Right lobe of liver (tissue), 6 donors: ENCODE measurements at places on chromosomes 1 and 21.
A peak's percentile ranks its signal among the peaks of the same experiment; 100 is the strongest.

DNA sequence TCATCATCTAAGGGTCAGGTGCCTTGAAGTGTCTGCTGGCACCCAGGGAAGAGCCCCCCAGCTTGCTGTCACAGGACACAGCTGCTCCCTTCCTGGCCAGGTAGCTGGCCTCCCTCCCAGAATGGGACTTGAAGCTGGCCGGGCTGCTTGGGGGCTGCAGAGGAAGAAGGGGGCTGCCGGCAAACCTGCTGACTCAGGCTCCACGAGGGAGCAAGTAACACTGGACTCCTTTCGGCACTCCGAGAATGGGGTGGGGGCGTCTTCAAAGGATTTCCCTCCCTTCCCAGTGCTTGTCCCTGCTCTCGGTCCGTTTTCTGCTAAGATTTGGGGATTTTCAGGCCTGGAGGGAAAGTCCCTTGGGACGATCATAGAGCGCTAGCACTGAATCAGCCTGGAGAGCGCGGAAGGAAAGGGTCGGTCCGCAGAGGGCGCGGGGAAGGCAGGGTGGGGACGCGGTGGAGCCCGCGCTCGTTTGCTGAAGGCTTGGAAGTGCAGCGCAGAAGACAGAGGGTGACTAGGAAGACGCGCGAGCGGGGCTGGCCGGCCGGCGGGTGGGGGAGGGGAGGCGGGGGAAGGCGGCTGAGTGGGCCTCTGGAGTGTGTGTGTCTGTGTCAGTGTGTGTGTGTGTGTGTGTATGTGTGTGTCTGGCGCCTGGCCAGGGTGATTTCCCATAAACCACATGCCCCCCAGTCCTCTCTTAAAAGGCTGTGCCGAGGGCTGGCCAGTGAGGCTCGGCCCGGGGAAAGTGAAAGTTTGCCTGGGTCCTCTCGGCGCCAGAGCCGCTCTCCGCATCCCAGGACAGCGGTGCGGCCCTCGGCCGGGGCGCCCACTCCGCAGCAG lies at the start of gene CSF1:
CSF1 (plus strand) TSS at position 727 of the 840 bp plus-strand sequence. CDS start 175 bp downstream, outside the sequence.
- peak; percentile 82 for DNase-seq

DNA sequence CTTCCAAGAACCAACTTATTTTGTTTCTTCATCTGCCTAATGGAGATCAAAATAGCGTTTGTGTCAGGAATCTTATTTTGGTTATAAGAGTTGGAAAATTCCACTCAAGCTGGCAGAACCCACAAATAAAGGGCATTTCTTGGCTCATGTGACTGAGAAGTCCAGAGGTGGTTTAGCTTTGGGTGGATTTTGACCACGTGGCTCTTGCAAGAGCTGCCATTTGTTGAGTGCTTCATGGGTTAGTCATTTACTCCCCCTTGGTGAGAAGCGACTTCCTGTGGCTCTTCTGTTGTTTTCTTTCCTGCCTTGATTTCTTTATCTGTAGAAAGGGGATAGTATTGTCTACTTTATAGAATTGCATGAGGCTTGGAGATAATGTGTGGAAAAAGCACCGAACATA lies 9.5 kb upstream of the RNF186 start:
- DNase-seq = no peak

GRCh38 chr1:59718064-59718988 lies 96.4 kb upstream of the HOOK1 start:
- DNase-seq = no peak

- no peak for DNase-seq
Observed at GRCh38 chr1:41862384-41863221, 56.1 kb downstream of the HIVEP3 start.

GRCh38 chr1:101431956-101432510 lies 195.2 kb downstream of the S1PR1 start:
- DNase-seq = no peak

- DNase-seq = no peak
Observed at GRCh38 chr1:207883660-207884250, 27.2 kb downstream of the CD34 start.

- DNase-seq = no peak
Observed at GRCh38 chr1:32100807-32101708, 6.8 kb upstream of the KPNA6 start.

- DNase-seq = no peak
Observed at GRCh38 chr1:225825607-225826007, 15.7 kb downstream of the EPHX1 start.

DNA sequence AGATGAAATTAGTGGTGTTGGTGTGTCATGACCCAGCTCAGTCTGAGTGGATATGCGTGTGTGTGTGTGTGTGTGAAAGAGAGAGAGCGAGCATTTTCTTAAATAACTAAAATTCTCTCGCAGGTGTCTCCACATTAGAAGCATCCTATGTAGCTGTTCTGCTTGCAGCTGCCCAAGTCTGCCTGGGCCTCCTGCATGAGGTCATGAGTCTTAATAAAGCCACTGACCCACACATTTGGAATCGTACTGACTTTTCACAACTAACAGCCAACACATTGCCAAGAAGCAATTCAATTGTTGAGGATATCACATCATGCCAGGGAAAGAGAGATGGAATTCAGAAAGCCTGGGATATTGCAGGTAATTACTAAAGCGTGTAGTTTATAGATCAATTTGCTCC lies 238.2 kb upstream of the AJAP1 start:
- no peak for DNase-seq

DNA sequence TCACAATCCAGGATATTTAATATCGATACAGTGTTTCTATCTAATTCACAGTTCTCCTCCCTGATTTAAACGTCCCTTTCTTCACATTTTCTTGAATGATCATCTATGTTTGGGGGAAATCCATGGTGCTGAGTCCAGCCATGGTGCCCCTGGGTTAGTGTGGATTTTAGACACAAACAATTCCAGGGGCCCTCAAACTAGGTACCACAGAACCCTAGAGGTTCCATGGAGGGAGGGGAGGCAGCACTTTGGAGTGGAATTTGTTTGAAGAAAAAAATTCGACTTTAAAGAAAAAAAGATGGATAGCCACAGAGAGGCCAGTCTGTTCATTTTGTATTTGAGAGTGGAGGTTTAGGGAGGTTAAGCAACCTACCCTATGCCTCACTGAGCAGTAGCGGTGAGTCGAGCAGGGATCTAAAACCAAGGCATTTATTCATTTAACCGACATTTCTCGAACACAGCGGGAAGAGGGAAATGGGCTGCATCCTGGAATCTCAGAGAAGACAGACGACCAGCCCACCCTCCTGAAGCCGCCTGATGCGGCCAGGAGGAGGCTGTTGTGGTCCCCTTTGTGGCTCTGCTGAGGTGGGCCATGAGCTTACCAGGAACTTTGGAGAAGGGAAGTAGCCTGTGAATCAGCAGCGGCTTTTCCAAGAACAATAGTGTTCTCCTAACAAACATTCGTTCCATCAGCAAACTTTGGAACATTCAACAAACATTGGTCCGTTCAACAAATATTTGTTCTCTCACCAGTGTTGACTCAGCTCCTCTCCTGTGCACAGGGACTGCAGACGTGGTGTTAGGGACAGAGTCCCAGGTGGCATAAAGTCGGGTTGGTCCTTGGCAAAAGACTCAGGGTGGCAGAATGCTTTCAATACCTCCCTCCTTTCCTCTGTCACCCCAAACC lies 103.5 kb upstream of the ZBTB40 start:
- DNase-seq = peak; percentile 57

DNA sequence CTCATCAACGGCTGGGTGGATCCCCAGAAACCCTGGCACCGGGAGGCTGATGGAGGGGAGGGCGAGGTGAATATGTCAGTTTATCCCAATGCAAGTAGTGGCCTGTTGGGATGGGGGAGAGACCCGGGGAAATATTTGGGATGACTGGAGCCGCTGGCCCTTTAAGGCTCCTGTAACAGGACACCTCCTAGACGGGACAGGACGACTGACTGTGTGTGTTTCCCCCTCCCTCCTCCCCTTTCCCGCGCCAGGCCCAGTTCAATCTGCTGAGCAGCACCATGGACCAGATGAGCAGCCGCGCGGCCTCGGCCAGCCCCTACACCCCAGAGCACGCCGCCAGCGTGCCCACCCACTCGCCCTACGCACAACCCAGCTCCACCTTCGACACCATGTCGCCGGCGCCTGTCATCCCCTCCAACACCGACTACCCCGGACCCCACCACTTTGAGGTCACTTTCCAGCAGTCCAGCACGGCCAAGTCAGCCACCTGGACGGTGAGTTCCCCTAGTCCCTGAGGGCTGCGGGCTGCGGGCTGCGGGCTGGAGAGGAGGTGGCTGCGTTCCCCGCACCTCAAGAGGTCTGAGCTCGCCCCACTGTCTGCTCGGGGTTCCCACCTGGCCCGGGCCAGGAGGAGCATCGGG lies 44.8 kb upstream of the CCDC27 start:
- DNase-seq = no peak

- DNase-seq = no peak
Observed at GRCh38 chr1:31781138-31781755, 17.1 kb upstream of the ADGRB2 start.

DNA sequence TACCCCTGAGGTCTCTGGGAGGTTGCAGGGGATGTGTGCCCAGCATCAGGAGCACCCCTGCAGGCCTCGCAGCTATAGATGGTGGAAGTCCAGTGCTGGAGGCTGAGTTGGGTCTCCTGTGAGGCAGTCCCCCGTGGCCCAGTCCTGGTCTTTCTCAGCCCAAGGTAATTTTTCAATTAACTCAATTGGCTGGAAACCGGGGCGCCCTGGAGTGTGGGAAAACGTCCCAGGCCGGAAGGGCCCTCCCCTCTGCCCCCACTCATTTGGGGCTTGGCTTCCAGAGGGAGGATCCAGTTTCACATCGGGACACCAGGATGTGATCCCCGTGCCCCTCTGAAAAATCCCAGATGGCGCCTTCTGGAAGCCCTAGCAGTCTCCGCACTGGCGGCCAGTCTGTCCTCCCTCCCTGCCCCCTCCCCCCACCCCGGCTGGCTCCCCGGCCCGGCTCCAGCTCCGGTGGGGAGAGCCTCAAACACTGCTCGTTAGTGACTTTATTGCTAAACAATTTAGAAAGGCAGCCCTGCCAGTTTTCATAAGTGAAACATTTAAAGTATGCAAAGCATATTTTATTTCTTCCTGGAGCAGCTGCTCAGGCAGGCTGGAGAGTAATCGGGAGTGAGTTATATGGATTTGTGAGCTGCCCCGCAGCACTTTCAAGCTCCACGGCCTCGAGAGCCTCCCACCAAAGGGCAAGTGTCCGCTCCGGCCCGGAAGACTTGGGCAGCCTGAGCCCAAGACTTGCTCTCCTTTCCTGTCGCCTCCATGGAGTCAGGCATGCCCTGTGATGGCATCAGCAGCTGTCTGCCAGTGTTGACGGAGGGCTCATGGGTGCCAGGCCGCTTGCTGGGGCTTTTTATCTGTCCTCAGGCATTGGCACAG lies 208.2 kb upstream of the TMEM51 start:
- DNase-seq = no peak

DNA sequence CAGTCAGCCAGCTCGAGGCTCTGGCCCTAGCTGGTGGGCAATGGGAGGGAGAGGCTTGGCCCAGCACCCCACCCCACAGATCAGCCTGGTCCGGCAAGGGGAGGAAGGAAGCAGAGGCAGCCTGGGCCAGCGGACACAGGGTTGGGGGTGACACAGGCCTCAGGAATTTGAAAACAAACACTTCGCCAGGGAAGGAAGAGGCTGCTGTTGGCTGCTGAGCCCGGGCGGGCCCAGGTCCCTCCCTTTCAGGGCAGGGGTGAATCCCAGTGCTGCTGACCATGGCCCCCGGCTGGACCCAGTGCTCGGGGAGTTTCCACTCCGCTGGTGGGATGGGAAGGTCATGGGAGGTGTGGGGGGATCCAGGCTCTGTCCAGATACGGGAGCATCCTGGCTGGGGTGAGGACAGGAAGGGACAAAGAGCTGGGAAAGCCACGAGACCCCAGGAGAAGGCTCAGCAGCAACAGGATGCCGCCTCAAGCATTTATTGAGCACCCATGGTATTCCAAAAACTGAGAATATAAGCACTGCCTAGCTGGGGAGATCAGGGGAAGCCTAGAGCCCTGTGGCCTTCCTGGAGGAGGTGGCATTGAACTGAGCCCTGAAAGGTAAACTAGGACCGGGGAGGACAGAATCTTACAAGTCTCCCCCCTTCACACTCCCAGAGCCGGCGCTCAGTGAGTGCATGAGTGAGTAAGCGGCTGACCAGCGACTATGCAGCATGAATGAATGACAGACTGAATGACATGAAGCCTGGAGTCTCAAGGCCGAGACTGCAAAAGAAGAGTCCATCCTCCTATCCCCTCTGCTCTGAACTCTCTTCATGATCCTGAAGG lies 26.2 kb upstream of the EPHA2 start:
- DNase-seq = peak; percentile 86

DNA sequence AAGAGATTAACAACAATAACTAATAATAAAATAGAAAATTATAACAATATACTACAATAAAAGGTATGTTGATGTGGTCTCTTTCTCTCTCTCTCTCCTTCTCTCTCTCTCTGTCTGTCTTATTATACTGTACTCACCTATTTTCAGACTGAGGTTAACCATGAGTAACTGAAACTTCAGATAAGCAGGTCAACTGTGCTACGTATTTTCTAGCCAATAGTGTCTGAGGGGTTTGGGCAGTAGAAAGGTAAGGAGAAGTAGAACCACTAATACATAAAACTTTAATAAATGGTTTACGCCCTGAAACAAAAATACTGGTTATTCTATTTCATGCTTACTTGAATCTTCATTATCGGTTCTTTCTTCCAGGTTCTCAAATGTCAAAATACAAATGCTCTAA lies 71.0 kb upstream of the LRRC53 start:
- DNase-seq = no peak

DNA sequence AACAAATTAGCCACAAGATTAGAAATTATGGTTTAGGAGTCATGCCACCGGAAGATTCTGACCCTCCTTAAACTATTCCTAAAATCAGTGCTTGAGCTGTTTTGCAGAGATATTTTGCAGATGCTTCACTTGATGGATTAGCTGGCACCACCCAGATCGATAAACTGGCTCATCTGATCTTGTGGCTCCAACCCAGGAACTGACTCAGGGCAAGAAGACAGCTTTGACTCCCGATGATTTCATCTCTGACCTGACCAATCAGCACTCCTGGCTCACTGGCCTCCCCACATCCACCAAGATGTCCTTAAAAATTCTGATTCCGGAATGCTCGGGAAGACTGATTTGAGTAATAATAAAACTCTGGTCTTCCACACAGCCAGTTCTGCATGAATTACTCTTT lies 221.6 kb downstream of the RHOU start:
- no peak for DNase-seq

- DNase-seq = no peak
Observed at GRCh38 chr1:185207980-185208602, 51.1 kb downstream of the SWT1 start.

GRCh38 chr1:6090996-6091822 lies 45.5 kb downstream of the KCNAB2 start:
- no peak for DNase-seq

- DNase-seq = no peak
Observed at GRCh38 chr1:33122483-33123178, 41.7 kb downstream of the AZIN2 start.
